ENCODE measurements at places on chromosomes 12 and 14.

DNA sequence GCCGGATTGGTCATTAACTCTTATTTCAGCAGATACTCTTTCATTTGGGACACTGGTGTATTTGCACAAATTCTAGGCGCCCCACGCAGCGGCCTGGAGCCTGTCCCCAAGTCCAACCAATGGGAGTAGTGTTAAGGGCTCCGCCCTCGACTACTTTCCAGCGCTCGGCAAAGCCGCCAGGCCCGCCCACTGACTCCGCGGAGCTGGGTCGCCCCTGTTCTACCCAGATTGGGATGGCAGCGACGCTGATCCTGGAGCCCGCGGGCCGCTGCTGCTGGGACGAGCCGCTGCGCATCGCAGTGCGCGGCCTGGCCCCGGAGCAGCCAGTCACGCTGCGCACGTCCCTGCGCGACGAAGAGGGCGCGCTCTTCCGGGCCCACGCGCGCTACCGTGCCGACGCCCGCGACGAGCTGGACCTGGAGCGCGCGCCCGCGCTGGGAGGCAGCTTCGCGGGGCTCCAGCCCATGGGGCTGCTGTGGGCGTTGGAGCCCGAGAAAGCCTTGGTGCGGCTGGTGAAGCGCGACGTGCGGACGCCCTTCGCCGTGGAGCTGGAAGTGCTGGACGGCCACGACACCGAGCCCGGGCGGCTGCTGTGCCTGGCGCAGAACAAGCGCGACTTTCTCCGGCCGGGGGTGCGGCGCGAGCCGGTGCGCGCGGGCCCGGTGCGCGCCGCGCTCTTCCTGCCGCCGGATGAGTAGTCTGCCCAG is at the start of gene ACOT6:
TSS of gene ACOT6 (plus strand) at position 179 of the 707 bp plus-strand sequence. CDS start at position 234, 55 bp downstream.
- DNase-seq = peak; percentile 55

- no peak for DNase-seq
Observed at GRCh38 chr14:94139421-94139820, 10.0 kb upstream of the IFI27L2 start.

- no peak for DNase-seq
Observed at GRCh38 chr12:26466726-26467125, 271.4 kb downstream of the SSPN start.

DNA sequence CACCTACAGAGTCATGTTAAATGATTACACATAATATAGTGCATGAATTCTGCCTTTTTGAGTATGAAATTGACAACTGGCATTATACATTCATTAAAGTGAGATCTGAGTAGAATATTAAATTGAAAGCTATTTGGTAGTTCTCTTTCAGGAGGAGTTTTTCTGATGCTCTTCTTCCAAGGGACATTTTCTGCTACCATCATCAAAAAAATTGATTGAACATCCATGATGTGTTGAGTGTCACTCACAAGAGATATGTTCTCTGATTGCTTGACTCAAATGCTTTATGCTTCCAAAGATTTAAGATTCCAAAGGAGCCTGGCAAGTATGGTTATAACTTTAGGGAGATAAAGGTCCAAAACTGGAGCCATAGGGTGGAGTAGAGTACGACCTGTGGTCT is 64.9 kb downstream of the AKAP6 start:
- no peak for DNase-seq

- no peak for DNase-seq
Observed at GRCh38 chr12:94831081-94831751, 172.3 kb downstream of the NDUFA12 start.

GRCh38 chr14:75886636-75887348 is 95.0 kb downstream of the TGFB3 start:
- DNase-seq = no peak

DNA sequence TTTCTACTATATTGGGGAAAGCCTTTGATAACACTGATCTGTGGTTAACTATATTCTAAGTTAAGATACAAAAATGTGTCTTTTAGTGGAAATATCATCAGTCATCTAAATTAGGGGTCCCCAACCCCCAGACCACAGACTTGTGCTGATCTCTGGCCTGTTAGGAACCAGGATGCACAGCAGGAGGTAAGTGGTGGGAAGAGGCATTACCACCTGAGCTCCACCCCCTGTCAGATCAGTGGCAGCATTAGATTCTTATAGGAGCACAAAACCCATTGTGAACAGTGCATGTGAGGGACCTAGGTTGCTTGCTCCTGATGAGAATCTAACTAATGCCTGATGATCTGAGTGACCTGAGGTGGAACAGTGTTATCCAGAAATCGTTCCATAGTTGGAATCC is 28.3 kb upstream of the LIN7A start:
- no peak for DNase-seq

GRCh38 chr12:26697217-26697616 is 135.8 kb downstream of the ITPR2 start:
- DNase-seq = no peak

DNA sequence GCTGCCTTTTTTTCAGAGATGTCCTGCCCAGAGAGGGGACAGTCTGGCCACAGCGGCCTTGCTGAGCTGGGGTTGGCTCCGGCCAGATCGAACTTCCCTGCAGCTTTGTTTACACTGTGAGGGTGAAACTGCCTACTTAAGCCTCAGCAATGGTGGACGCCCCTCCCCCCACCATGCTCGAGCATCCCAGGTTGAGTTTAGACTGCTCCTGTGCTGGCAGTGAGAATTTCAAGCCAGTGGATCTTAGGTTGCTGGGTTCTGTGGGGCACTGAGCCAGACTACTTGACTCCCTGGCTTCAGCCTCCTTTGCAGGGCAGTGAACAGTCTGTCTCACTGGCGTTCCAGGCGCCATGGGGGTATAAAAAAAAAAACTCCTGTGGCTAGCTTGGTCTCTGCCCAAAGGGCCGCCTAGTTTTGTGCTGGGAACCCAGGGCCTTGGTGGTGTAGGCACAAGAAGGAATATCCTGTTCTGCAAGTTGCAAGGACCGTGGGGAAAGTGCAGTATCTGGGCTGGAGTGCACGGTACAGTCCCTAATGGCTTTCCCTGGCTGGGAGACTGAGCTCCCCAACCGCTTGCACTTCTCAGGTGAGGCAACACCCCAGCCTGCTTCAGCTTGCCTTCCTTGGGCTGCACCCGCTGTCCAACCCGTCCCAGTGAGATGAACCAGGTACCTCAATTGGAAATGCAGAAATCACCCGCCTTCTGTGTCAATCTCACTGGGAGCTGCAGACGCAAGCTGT is 79.1 kb downstream of the LRIG3 start:
- DNase-seq = no peak

- no peak for DNase-seq
Observed at GRCh38 chr14:68798621-68799020, 5.8 kb upstream of the ZFP36L1 start.

DNA sequence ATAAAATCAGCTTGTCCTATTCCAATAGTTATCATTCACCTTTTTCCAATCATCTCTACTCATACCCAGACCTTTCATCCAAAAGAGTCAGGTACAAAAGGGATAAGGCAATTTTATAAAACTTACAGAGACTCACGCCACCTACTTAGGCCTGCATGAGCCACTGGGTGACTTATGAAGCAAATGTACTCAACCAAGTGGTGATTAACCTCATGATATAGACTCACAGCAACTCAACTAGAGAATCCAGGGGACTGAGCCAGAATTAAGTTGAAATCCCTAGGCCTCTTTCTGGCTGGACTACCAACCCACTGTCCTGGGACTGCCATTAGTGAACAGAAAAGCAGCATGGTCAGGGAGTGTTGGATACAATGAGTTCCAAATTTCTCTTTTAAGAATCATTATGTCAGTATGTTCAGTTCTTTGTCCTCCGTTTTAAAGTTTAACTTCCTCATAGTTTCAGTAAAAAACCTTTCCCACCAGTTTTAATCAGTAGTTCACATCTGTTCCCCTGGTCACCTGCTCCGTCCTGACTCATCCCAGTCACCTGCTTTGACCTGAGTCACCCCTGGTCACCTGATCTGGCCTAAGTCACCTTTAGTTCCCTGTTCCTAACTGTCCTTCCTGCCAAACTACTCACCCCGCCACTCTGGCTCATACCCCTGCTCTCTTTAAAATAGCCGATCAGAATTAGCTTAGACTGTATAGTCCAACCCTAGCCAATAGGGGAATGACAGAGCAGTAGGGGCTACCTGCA is 36.8 kb downstream of the SPTSSA start:
- no peak for DNase-seq

GRCh38 chr12:125114365-125115141 is 49.3 kb downstream of the AACS start:
- no peak for DNase-seq

- no peak for DNase-seq
Observed at GRCh38 chr12:67647181-67647798, 1.3 kb upstream of the DYRK2 start.

- no peak for DNase-seq
Observed at GRCh38 chr12:96167492-96167891, 26.7 kb upstream of the ELK3 start.

GRCh38 chr12:119780786-119781434 is 96.2 kb downstream of the CIT start:
- DNase-seq = no peak

DNA sequence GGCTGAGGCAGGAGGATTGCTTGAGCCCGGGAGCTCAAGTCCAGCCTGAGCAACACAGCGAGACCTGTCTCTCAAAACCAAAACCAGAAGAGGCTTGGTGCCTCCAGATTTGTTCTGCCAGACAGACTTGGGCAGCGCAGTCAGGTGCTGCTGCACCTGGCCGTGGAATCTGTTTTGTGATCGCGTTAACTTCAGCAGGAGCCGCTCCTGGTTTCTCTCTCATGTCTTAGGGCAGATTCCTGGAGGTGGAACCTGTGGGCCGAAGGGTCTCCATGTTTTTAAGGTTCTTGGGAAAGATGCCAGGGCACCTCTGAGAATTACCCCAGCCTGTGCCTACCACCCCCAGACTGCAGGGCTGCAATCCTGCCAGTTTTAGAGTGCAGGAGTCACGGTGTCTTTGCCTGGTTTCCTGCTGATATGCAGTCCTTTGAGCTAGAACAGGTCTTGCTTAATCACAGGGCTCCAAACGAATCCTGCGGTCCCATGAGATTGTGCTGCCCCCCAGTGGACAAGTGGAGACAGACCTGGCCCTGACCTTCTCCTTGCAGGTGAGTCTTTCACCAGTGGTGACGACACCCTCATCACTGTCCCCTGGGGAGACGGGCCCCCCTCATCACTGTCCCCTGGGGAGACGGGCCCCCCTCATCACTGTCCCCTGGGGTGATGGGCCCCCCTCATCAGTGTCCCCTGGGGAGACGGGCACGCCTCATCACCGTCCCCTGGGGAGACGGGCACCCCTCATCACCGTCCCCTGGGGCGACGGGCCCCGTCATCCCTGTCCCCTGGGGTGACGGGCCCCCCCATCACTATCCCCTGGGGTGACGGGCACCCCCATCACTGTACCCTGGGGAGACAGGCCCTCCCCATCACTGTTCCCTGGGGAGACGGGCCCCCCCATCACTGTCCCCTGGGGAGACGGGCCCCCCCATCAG is 37.6 kb downstream of the PACS2 start:
- DNase-seq = peak; percentile 86

- no peak for DNase-seq
Observed at GRCh38 chr14:55707365-55707804, 127.4 kb downstream of the KTN1 start.

- no peak for DNase-seq
Observed at GRCh38 chr12:53427905-53428594, 4.4 kb downstream of the AMHR2 start.

DNA sequence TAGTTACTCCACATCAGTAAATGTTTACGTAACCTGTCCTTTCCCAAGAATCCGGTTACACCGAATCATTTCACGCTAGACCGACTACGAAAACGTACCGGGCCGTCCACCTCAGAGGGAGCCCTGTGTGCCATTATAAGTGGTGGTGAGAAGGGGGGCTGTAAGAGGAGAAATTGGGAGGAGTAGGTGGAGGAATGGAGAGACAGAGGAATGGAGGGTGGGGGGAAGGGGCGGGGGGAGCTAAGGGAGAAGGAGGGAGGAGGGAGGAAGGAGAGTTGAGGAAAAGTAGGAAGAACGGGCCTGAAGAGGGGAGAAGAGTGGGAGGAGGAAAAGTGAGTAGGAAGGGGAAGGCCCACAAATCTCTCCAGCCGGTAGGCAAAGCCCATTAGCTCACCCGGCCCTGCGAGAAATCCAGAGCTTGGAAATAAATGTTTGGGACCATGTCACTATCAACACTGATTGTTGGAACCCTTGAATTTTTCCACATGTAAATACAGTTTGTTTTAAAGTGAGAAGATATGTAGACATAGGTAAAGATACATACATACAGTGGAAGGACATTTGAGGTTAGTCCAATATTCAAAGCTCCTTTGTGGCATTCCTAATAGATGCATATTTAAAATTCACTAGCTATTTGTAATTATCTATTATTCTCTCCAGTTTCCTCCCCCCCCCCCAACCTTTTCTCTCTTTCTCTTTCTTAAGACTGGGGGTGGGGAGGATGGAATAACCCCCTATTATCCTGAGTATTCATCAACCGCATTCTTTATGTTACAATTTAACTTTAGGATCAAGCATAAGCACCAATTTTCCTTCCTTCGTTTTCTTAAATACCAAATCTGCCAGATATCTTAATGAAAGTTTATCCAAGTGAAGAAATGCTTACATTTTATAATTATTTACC is 2.1 kb upstream of the FOXG1 start:
- no peak for DNase-seq

GRCh38 chr12:9636150-9636850 is 28.6 kb upstream of the KLRB1 start:
- DNase-seq = no peak

GRCh38 chr12:111404362-111405148 is 1.2 kb upstream of the SH2B3 start:
- DNase-seq = peak; percentile 92

GRCh38 chr14:93319494-93319893 is 13.3 kb downstream of the BTBD7 start:
- no peak for DNase-seq

- no peak for DNase-seq
Observed at GRCh38 chr14:97777622-97778355, 980.6 kb downstream of the VRK1 start.

DNA sequence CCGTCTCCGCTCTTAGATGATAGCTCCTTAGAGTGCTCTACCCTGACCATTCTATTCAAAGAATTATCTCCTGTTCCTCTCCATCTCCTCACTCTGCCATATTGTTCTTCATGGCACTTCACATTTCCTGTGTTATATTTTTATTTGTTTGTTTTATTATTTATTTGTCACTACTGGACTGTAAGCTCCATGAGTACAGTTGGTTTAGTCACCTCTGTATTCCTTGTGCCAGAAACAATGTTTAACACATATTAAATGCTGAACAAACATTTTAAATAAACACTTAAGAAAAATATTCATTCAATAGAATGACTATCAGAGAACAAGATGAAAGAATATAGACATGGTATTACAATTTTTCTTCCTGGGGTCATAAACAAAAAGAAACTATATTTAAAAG is 35.6 kb downstream of the KIAA0586 start:
- DNase-seq = no peak

DNA sequence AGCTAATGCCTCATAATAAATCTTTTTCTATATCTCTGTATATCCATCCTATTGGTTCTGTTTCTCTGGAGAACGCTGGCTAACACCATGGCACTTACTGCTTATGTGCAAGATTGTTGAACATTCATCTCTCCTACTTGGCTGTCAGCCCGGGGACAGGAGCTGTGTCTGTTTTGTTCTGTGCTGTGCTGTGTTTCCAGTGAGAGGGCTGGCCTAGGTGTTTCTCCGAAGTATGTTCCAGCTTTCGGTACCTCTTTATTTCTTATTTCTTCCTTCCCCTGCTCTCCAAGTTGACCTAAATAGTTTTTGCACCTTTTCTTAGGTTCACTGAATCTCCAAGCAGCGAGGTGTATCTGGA is 18.8 kb upstream of the NR4A1 start:
- no peak for DNase-seq

GRCh38 chr12:538731-539539 is 79.2 kb downstream of the B4GALNT3 start:
- DNase-seq = peak; percentile 35

- DNase-seq = no peak
Observed at GRCh38 chr14:26993556-26993955, 395.7 kb upstream of the NOVA1 start.

- no peak for DNase-seq
Observed at GRCh38 chr14:89247457-89248122, 169.4 kb downstream of the FOXN3 start.

Measured in activated CD4-positive, alpha-beta T cell treated with anti-CD3 and anti-CD28 coated beads, Interleukin-2, amount 50 U/mL, for 4 hours (primary cell).